Astrocyte (in vitro differentiated cells and primary cell): ENCODE measurements at places on chromosomes 7 and 10. TPM values are rescaled to one million over a fixed set of nuclear protein-coding genes. Genes with fewer than 3 reads are reported as not detected.

MSMB gene
- not detected in 2 replicates for total RNA-seq

NPFFR1 gene
- total RNA-seq, result not detected in 2 replicates

DNA sequence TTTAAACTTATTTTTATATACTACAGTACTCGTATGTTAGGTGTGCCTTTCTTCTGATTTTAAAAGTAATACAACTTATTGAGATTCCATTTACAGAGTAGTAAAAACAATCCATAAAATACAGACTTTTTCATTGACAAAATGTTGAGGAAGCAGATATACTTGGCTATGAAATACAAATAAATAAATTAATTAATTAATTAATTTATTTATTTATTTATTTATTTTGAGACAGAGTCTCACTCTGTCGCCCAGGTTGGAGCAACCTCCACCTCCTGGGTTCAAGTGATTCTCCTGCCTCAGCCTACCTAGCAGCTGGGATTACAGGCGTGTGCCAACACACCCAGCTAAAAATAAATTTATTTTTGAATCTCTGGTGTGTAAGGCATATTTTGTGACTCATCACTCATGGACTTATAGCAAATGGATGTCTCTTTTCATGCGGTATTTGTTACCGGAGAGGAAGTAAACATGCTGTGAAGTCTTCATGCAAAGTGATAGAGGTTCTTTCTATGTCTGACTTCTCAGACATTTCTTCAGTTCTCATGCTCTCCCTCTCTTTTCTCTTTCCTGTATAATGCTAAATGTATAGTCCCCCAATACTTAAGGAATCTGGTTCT, 20.2 kb upstream of the SRPK2 start:
- DNase-seq, result no peak

DNA sequence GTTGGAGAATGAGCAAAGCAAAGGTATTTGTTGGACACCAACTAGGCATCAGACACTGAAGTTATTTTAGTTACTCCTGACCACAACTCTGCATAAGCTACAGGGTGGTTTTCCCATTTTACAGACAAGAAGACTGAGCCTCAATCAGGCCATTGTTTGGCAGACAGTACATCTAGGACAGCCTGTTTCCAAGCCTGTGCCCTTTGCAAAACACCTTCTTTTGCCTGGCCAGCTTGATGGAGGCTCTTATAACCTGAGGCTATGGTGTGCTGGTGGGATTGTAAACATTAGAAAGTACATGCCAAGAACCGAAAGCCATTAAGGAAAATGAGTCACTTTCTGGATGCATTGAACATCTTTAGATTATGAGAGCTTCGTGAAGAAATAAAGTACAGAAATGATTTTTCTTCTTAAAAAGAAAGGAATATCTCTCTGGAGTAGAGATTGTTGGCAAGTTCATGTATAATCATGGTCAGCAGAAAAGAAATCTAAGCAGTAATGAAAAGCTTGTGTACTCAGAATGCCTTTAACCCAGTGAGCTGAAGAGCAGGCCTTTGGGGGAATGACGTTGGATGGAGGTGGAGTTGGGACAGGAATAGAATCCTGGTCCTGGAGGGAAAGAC, 140.6 kb downstream of the KIAA1217 start:
- peak; percentile 60 for DNase-seq

GRCh38 chr10:98172073-98172472, 37.6 kb downstream of the R3HCC1L start:
- DNase-seq, result peak; percentile 64

GRCh38 chr7:48090095-48090805, 1.2 kb downstream of the UPP1 start:
- peak; percentile 46 for DNase-seq

- DNase-seq, result peak; percentile 33
Observed at GRCh38 chr7:77349141-77349540, 67.0 kb downstream of the GSAP start.

DNA sequence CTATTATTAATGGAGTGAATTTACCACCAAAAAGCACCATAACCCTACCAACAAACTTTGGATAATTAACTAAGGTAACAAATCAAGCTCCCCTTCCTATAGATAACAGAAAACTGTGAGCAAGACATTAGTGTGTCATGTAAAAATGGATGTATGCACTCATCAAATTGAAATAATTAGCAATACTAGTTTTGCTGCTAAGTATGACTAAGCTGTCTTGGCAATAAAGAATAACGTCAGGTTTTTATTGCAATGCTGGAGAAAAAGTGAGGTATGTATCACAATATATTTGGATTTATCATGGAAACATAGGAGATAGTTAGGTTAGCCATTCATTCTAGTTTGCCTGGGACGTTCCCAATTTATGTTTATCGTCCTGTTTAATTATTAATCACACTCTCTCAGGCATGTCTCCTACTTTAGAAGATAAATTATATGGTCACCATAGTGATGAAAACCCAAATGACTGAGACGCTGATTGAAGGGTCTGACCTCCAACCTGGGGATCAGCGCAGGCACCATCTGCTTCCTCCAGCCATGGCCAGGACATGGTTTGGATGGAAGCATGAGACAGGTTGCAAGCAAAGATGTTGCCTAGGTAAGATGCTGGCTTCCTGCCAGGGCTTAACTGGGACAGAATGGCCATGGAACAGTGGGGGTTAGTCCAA, 125.6 kb downstream of the FANK1 start:
- DNase-seq, result no peak

- no peak for DNase-seq
Observed at GRCh38 chr7:112887337-112887736, 97.1 kb upstream of the TMEM168 start.

GRCh38 chr7:85457911-85458310, 271.1 kb upstream of the SEMA3D start:
- DNase-seq, result peak; percentile 10
